ENCODE measurements at places on chromosomes 12 and 14. TPM values are rescaled to one million over a fixed set of nuclear protein-coding genes. Genes with fewer than 3 reads are reported as not detected.

DNA sequence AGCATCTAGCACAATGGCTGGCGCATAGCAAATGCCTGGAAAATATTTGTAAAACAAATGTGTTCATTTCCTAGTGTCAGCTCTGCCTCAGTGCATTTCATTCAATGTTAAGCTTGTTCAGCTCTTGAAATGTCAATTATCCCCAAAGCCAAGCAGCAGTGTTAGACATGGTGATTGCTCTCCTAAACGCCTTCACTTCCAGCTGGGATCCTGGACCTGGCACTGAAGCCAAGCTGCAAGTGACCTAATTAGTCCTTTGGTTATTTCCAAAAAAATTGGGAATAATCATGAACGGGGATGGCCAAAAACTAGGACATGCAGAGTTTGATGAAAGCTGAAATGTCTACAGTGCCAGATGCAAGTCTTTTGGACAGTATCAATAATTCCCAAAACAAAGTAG is 54.9 kb upstream of the MDGA2 start:
- H3K27me3 ChIP-seq, result no peaks in the 10 kb centered on the region
- no peak for DNase-seq

MGST1 gene
- total RNA-seq, result 170 TPM

DNA sequence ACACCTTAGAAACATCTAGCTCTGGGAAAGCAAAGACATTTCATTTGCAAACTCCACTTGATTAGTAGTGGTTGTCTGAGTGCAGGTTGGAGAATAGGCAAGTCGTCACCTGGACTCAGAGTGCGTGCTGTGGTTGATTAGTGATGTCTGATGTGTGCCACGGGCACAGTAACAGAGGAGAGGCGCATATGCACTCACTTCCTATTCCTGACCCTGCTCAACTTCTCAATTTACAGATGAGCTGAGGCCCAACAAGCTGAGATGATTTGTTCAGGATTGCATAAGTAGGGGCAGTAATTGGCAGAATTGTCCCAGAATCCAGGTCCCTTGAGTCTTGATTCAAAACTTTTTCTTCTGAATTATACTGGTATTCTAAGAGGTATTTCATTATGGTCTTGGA is 44.9 kb downstream of the ADCK1 start:
- no peak overlapping the region for H3K27ac ChIP-seq
- DNase-seq, result no peak
- no peaks in the 10 kb centered on the region for H3K4me1 ChIP-seq
- H3K27me3 ChIP-seq, result no peaks in the 10 kb centered on the region
- H3K4me3 ChIP-seq, result no peak overlapping the region
- no peaks in the 10 kb centered on the region for H3K36me3 ChIP-seq

- H3K27ac ChIP-seq, result no peak overlapping the region
- no peaks in the 10 kb centered on the region for H3K36me3 ChIP-seq
- no peaks in the 10 kb centered on the region for H3K4me1 ChIP-seq
- DNase-seq, result no peak
- H3K4me3 ChIP-seq, result no peak overlapping the region
- H3K27me3 ChIP-seq, result no peaks in the 10 kb centered on the region
Observed at GRCh38 chr14:38107216-38107631, 100.5 kb upstream of the SSTR1 start.

DNA sequence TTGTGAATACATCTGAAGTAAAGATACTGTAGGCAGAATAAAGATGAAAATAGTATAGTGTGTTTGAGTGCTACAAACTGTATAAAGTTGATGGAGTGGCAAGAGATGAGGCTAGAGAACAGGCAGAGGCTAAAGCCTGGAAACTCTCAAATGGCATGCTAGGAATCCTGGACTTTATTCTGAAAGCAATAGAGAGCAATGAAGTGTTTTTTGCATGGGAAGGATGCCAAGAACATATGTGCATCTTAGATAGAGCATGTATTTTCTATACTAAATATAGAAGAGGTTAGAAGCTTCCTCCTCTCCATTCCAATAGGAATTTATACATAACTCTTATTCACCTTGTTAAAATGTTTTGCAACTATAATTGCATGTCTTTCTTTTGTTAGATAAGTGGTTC is 86.3 kb upstream of the TMTC2 start:
- no peak overlapping the region for H3K4me3 ChIP-seq
- no peaks in the 10 kb centered on the region for H3K36me3 ChIP-seq
- H3K4me1 ChIP-seq, result no peaks in the 10 kb centered on the region
- no peak overlapping the region for H3K27ac ChIP-seq
- DNase-seq, result no peak

GRCh38 chr12:52835271-52836041 is 1.3 kb upstream of the KRT79 start:
- peaks cover 4% of the 10 kb centered on the region for H3K4me1 ChIP-seq
- no peaks in the 10 kb centered on the region for H3K27me3 ChIP-seq
- H3K4me3 ChIP-seq, result no peak overlapping the region
- H3K36me3 ChIP-seq, result no peaks in the 10 kb centered on the region
- no peak overlapping the region for H3K27ac ChIP-seq
- no peak for DNase-seq

NRL gene
- 0.71 TPM for total RNA-seq

DNA sequence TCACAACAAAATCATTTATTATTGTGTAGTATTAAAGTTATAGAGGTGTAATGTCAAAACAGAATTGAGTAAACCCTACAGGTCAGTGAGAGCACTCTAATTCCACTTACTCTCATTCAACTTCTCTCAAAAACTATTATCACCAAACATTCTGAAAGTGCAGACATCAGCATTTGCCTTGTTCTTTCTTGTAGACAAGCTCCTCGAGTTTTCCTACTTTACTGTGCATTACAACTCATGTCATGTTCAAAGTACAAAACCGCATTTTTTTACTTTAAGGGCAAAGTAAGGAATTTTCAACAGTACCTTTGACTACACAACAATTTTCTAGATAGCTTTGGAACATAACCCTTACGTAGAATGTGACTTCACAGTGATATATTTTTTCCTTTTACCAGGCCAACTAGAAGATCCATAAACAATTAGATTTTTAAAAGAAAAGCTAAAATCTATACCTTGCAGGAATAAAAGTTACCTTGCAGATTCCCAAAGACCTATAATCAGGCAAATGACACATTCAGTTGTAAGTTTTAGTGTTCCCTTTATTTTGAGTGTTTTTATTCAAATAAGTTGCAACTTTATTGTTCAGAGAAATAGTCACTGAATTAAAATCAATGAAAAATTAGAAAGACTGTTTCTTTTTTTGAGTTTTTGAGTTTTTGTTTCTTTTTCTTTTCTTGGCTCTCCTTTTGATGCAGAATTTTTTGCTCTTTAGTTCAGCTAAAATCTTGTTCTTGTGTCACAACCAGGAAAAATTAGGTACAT is 12.7 kb upstream of the USP15 start:
- no peak overlapping the region for H3K4me3 ChIP-seq
- no peak for DNase-seq
- H3K36me3 ChIP-seq, result no peaks in the 10 kb centered on the region
- H3K4me1 ChIP-seq, result no peaks in the 10 kb centered on the region
- no peak overlapping the region for H3K27ac ChIP-seq

AQP6 gene
- total RNA-seq, result not detected

DNA sequence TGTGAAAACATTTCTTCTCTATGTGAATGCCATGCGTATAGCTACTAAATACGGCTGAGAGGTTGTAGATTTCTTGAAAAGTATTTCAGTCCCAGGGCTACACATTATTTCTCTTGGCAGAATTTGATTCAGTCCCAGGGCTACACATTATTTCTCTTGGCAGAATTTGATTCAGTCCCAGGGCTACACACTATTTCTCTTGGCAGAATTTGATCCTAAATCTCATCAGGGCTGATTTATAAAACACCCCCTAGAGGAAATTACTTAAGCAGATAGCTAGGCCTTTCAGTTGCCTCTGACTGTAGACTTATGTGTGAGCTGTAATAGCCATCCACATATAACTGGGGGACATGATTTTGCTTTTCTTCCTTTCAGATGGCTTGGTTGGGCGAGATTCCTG is 50.4 kb downstream of the AK7 start:
- no peaks in the 10 kb centered on the region for H3K36me3 ChIP-seq
- no peaks in the 10 kb centered on the region for H3K4me1 ChIP-seq
- DNase-seq, result peak; percentile 8
- no peak overlapping the region for H3K4me3 ChIP-seq
- no peak overlapping the region for H3K27ac ChIP-seq

- DNase-seq, result no peak
- H3K4me1 ChIP-seq, result no peaks in the 10 kb centered on the region
- H3K36me3 ChIP-seq, result no peaks in the 10 kb centered on the region
- no peak overlapping the region for H3K27ac ChIP-seq
- no peak overlapping the region for H3K4me3 ChIP-seq
- H3K27me3 ChIP-seq, result peaks cover 2% of the 10 kb centered on the region
Observed at GRCh38 chr12:100382338-100382737, 25.5 kb downstream of the SLC17A8 start.

DNA sequence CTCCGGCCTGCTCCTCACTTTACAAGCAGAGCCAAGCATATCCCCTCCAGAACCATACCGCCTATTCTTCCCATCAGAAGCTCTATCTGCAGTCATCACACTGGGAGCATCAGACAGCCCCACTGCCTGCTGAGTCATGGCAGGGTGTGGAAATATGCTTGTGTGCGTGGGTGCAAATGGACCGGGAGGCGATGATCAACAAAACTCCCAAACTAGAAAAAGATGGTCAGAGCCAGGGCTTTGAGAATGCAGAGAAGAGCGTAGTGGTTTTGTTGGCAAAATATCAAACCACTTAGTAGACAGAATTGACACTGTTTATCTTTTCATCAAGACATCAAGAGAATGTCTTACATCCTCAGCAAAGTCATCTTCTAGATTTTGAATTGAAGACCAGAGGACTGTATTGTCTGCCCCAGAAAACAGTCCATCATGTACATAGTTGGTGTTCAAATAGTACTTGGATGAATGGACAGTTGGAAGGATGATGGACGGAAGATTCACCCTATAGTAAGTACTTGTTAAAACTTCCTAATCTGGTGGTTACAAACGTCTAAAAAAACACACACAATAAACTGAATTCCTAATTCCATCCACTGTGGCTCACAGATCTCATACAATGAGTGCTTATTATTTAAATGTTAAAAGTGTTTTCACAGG is 54.9 kb downstream of the VWF start:
- H3K27ac ChIP-seq, result peak overlapping the region; percentile 44
- no peaks in the 10 kb centered on the region for H3K27me3 ChIP-seq
- no peak overlapping the region for H3K4me3 ChIP-seq

DNA sequence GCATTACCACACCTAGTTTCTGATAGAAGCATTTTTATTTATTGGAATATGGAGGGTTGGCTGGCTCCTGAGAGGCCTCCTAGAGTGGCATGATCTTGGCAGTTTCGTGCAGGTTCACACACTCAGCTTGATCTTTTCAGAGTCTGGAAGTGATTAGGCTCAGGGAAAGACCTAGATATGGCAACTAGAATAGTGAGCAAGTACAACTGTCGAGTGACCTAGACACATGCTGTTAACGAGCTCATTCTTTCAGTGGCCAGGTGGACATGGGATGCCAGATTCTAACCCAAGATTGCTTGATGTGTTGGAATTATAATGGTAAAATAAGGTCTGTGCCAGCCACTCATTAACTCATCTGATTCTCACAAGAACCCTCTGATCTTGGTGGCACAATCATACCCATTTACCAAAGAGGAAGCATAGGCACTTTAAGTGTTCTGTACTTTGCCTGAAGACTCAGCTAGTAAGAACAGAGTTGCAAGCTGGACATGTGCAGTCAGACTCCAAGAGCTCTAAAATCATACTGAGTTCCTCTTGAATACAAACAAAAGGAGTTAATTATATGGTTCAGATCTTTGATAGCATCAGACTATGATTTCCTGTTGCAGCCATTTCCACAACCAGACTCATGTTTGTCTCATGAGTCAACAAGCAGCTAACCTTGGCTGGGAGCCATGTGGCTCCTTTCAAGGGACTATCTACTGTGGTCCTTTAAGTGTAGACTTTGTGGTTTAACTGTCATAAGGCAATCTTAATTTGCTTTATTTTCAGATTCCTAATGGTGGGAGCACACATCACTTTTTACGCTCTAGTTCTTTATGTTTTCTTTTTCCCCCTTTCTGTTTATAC is 144.2 kb downstream of the PLEKHA5 start:
- H3K36me3 ChIP-seq, result no peaks in the 10 kb centered on the region
- DNase-seq, result peak; percentile 96
- peak overlapping the region; percentile 71 for H3K27ac ChIP-seq
- H3K4me3 ChIP-seq, result no peak overlapping the region

- H3K27ac ChIP-seq, result no peak overlapping the region
- peak; percentile 48 for DNase-seq
- H3K36me3 ChIP-seq, result no peaks in the 10 kb centered on the region
- no peak overlapping the region for H3K4me3 ChIP-seq
Observed at GRCh38 chr14:66359500-66359899, 126.7 kb upstream of the CCDC196 start.

GRCh38 chr12:131607658-131608447 is 103.0 kb upstream of the SFSWAP start:
- DNase-seq, result no peak
- H3K4me3 ChIP-seq, result no peak overlapping the region
- no peaks in the 10 kb centered on the region for H3K36me3 ChIP-seq
- H3K27ac ChIP-seq, result no peak overlapping the region
- H3K4me1 ChIP-seq, result no peaks in the 10 kb centered on the region
- H3K27me3 ChIP-seq, result no peaks in the 10 kb centered on the region

Measured in endothelial cell of umbilical vein (primary cell).